ENCODE measurements at places on chromosomes 5 and 9.

- no peak for DNase-seq
Observed at GRCh38 chr5:154815684-154816247, 34.6 kb downstream of the FAXDC2 start.

- no peak for DNase-seq
Observed at GRCh38 chr5:65327582-65327981, 154.1 kb downstream of the ADAMTS6 start.

- no peak for DNase-seq
Observed at GRCh38 chr9:123065196-123065595, 31.7 kb downstream of the GPR21 start.

GRCh38 chr9:117030254-117030768, 343.2 kb downstream of the TRIM32 start:
- no peak for DNase-seq

GRCh38 chr9:13082796-13083195, 196.7 kb downstream of the MPDZ start:
- no peak for DNase-seq

- DNase-seq = no peak
Observed at GRCh38 chr5:78766412-78766762, 117.8 kb upstream of the LHFPL2 start.

DNA sequence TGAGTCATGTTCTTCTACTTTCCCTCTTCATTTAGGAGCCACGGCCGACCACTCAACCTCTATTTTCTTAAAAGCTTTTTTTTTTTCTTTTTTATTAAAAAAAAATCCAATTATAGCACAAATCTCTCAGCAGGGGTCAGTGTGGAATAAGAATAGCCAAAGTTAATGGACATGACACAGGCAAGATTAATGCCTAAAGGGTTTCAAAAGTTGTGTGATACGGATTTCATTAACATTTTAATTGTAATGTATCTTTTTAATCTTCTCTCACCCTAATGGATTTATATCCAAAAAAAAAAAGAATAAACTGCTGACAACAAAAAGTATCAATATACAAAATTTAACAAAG, 5.4 kb downstream of the NACC2 start:
- DNase-seq = peak; percentile 43

Measured in CD4-positive, alpha-beta T cell treated with Interleukin-4 for 4 hours (primary cell).